HCEC 1CT (cell line): ENCODE measurements at places on chromosomes 2 and 18.

- DNase-seq: no peak
Observed at GRCh38 chr2:14261771-14262170, 370.7 kb upstream of the LRATD1 start.

GRCh38 chr2:1656961-1657841, 87.1 kb downstream of the PXDN start:
- no peak for DNase-seq

- DNase-seq: no peak
Observed at GRCh38 chr2:180003073-180003472, 4.0 kb downstream of the CWC22 start.

DNA sequence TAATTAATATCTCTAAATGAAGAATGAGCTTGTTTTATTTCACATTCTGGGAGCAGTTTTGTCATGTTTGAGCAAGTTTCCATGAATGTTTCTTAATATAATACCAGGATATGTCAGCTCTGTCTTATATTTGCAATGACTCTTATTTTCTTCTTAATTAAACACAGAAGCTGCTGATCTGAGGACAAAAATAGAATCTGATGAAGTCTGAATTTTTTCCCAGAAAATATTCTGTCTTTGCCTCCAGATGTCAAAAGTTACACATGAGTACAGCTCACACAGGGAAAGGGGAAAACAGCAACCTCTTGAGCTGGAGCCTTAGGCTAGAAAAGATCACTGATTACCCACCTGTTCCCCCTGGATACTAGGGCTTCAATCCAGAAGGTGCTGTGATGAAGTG, 606.6 kb upstream of the SYT4 start:
- DNase-seq: no peak

DNA sequence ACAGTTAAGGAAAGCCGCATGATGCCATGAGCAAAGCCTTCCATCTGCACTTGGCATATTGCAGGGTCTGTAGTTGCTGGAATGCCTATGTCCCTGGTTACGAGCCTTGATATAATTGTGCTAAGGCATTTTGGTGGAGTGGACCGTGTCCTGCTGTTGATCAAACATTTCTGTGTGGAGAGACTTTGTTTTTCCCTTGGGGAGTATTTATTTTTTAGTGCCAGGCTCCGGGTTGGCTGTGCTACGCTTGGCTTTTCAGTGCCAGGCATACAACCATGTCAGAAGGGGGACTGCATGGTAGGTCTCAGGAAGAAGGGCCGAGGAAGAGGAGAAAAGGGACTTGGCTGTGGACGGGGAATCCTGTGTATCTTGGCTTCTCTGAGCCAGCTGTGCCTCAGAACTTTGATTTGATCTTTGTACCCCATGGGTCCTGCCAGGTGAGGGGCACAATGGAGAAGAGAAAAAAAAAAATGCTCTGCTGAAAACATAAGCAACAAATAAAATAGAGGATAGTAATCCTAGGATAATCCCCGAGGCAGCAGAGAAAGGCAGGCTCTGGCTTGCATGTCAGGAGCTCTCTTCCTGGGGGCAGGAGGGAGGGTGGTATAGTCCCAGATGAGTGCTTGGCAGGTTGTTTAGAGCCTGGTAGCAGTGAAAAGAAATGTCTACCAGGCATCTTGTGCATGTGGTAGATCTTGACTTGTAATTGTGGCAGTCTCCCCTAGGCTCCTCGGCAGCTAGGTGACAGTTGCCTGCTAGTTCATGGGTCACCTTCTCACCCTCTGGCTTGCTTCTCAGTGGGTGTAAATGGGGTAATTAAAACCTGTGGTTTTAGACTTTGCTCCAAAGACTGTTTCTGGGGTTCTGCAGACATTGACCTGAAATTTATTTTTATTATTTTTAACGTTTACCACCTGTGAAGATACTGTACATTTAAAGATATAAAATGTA, 233.0 kb downstream of the NEDD4L start:
- DNase-seq: no peak

- DNase-seq: no peak
Observed at GRCh38 chr18:79942786-79943607, 8.5 kb downstream of the SLC66A2 start.

DNA sequence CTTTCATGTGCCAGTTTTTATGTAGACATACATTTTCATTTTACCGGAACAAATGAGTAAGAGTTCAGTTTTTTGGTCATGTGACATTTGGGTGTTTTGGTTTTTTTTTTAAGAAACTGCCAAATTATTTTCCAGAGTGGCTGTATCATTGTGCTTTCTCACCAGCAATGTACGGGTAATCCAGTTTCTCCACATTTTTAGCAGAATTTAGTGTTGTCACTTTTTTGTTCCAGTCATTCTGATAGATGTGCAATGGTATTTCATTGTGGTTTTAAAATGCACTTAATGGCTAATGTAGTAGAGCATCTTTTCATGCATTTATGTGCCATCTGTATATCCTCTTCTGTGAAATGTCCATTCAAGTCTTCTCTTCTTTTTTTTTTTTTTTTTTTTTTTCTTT, 126.5 kb upstream of the FBXO11 start:
- DNase-seq: no peak

DNA sequence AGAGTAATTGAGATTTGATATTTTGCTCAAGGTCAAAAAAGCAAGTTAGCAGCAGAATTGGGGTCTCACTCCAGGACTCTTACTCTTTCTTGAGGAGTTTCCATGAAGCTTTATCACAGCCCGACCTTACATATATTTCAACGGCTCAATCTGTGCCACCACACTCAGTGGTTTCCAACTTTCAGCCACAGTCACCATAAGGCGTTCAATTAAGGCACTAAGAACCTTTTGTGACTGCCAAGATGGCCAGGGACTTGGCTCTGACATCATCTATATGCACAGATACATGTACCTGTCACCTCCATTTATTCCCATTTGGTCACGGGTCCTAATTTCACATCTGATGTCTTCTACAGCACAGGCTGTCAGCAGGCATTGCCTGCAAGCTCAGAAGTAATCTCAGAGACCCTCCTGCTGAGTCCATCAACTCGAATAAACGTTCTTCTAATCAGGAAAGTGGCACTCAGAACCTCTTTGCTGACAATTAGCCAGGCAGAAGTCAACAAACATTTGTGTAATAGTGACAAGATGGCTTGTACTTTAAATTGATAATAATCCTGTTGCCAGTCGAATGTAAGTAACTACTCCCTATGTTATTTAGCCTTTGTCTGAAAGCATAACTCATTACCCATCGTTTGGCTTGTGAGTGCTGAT, 16.1 kb downstream of the DYTN start:
- no peak for DNase-seq

DNA sequence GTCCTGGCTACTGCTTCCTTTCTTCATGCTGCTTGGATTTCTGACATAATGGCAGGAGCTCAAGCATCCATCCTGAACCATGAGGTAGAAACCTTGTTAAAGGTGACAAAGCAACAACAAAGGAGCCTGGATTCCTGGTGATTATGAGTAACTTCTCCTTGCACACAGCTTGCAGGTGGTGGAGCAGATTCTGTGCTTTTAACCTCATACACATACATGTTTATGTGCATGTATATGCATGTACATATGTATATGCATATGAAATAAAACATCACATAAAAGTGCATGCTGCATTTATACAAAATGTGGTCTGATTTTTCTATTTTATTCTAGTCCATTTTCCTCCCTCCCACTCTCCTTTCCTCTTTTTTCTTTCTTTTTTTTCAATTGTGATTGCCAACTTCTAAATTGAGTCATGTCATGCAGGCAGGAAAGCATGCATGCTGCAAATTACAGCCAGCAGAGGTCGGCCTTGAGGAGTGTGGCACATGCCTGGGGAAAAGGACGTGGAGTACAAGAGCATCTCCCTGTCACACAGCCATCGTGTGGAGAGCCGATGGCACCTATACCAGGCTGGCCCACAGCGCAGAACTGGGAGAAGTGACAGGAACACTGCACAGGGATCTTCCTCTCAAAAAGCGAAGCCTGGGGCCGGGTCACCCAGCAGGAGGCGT, 17.9 kb downstream of the LCT start:
- peak; percentile 27 for DNase-seq

DNA sequence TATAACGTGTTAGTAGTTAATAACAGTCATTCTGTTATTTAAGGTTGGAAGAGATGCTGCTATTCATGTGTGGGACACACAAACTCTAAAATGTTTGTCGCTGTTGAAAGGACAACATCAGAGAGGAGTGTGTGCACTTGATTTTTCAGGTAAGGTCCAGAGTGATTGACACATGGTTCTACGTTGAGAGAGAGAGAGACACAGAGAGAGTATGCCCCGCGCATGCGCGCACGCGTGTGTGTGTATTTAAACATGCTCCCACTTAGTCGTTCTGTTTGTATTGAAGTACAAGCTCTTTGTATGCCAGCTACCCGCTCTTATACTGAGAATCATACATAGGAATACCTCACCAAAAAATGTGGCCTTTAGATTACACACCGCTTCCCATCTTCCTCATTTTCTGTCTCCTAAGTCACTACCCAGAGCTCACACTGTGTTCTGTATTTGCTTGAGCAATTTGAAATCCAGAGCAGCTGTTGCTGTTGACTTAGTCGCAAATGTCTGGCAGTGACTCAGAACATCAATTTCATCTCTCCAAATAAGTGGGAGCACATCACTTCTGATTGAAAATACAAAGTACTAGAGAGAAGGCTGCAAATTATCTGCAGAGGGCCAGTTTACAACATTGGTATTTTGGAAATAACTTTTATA, 148.1 kb downstream of the EML6 start:
- peak; percentile 61 for DNase-seq

DNA sequence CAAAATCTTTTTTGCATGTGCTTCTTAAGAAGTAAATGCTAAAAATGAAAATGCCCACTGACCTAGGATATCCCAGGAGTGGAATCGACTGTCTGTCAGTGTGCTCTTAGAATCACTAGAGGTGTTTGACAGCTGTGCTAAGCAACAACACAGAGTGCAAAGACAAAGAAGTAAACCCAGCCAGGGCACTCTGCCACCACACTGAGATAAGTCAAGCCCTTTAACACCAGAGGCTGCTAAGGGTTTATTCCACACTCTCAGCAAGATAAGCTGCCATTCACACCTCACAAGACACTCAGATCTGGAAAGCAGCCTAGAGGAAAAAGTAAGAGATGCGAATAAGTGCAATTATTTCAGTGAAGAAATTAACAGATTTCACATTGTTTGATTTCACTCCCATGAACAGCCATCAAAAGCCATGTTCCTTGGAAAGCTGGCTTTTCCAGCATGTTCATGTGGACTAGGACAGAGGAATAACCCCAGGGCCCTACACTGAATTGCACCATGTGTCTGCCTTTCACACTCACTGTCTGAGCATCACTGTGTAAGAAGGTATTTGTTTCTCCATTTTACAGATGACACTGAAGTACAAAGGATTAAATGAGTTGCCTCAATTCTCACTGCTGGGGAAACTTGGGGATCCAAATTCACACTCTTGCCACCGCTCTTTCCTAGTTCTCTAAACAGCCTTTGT, 6.0 kb upstream of the BMP10 start:
- DNase-seq: no peak

DNA sequence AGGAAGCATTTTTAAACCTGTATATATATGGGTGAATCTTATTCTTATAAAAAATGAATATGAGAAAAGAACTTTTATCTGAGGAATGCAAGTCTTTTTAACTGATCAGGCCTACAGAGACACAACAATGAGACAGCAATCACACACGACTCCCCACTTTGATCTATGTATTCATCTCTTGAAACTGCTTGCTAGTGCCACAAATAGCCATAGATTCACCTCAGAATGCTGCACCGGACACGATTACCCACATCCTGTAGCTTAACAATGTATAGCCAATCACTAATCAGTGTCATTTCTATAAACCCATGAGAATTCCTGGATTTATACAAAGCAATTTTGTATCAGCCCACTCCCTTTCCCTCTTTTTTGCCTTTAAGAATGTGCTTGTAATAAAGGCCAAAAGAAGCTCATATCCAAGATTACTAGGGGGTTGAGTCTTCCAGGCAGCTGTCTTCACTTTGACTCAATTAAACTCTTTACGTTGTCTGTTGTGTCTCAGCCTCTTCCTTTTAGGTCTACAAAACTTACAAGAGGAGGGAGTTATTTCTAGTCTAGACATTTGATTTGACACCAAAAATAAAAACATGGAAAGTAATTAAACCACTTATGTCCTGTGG, 94.9 kb downstream of the MBD2 start:
- DNase-seq: no peak

GRCh38 chr18:4125224-4125623, 329.9 kb downstream of the DLGAP1 start:
- no peak for DNase-seq

DNA sequence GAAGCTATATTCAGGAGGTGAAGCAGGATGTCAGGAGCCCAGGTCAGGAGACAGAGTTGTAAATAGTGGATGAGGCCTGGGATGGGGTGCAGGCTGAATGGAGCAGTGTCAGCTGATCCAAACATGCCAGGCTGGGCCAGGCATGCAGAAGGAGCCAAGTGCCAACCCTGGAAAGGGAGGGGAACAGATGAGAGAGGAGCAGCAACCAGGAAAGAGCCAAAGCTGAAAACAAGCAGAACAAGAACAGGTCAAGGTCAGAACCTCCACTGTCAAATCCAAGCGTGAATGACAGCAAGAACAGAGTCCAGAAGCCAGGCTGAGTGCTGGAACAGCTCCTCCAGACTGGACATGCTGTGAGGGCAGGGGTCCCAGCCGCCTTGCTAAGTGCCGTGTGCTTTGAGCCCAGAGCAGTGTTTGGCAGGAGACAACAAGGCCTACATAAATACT, 49.2 kb upstream of the PPP1CB start:
- no peak for DNase-seq

DNA sequence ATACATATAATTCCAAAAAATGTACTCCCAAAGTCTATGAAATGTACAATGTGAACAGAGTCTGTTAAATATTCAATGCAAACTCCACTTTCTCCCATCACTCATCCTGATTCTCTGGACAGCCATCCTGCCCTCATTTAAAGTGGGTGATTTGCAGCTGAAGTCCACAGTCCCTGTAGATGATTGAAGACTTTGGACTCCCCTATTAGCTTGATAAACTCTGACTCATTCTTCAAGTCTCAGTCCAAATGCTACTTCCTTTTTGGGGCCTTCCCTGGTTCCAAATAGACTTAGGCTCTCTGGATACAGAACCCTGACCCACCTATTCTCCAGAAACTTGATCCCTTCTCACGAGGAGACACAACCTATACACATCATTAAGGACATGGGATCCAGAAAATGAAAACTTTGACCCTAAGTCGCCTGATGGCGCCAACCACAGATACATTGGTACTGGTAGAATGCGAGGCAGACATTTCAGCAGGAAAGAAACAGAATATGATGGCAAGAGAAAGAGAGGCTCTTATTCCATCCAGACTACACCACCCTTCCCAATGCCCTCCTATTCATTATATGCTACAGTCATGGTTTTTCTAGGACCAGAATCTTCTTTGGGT, 122.7 kb downstream of the VIT start:
- DNase-seq: no peak

DNA sequence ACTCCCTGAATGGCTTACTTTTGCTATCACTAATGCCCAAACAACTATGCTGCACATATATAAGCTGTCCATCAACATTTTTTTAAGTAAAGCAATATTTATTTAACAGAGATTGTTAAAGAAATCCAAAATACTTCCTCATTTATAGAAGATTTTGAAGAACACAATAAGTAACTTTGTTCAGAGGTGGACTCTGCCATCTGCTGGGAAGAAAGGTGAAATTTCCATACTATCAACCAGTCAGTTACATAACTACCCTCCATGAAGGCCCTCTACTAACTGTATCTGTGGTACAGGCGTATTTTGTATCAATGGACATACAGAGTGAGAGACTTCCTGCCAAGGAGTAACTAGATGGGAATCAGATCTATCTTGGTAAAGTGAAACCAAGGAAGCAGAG, 106.0 kb downstream of the DTNB start:
- DNase-seq: peak; percentile 23

GRCh38 chr2:53739032-53739431, 28.6 kb upstream of the CHAC2 start:
- DNase-seq: no peak
